Tibial artery (tissue), 4 donors: ENCODE measurements at places on chromosomes 4 and X.

DNA sequence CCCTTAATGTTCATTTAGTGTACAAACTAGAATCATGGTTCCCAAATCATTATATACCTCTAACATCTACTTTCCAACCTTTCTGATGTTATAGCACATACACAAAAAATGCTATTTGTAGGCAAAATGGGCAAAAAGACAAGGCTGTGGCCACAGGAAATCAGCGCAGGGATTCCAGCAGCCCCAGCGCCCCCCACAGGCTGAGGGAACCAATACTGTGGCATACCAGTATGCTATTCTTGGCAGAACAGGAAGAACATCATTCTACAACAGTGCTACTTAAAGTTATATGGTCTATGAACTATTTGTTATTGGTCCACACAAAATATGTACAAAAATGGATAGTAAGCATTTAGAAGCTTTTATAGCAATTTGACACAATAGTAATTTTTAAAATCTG lies 25.3 kb downstream of the STEEP1 start:
- no peak for DNase-seq

DNA sequence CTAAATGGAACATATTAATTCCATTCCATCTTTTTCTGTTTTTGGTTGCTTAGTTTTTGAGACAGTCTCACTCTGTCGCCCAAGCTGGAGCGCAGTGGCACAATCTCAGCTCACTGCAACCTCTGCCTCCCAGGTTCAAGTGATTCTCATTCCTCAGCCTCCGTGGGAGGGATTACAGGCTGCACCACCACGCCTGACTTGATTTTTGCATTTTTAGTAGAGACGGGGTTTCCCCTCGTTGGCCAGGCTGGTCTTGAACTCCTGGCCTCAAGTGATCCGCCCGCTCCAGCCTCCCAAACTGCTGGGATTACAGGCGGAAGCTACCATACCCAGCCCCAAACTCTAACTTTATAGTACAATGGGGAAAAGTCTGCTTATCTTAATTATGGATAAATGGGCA lies 11.2 kb downstream of the HNRNPD start:
- DNase-seq: no peak

DNA sequence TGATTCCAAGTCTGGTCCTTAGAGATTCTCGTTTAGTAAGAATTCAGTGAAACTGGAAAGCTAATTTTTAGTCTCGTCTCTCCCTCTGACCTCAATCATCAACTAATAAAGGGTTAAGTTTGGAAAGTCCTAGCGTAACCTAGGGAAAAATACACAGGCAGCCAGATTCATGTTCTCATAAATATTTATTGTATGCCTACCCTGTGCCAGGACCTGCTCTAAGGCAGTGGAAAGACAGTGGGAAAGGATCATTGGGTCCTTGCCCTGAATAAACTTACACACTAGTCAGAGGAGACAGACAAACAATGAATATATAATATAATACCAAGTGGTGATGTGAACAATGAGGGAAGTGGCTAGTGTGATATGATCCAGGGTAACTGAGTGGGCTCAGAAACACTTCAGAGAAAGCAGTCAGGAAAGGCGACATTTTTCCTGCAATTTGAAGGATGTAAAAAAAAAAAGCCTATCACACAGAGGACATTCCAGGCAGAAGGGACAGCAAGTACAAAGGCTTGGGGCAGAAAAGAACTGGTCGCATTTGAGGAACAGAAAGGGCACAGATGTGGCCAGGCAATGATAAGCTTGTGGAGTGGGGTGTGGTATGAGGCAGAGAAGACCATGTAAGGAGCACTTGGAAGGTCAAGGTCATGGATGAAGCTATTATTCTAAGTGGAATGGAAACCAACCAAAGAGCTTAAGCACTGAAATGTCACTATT lies 128.8 kb downstream of the AMELX start:
- DNase-seq: no peak

- DNase-seq: no peak
Measured at GRCh38 chr4:153292897-153293741, 51.4 kb upstream of the MND1 start.

DNA sequence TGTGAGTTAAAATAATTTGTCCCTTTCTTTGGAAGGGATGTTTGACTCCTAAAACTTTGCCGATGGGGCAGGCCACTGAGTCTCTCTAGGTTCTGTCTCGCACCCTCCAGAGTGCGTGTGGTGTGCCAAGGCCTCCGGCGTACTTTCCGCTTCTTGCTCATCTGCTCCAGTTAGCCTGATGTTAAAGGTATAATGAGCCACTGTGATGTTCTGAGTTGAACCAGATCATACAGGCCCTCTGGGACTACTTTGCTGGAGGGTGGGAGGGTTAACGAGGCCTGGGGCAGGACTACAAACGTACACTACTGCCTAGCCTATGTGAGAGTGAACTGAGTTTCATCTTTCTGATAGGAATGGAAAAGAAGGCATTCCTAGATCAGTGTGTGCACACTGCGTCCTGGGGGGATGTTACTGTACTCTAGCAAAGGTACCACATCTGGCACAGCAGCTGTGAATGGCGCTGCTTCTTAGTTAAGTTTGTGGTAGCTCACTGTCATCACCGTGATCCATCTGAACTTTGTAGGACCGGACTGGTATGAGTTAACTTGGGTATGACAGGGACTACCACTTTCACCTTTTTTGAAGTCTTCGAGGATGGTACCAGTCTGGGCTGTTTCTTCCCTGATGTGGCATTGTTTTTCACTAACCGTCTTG lies 60.2 kb downstream of the RGS12 start:
- no peak for DNase-seq

- DNase-seq: no peak
Measured at GRCh38 chr4:69064391-69064790, 31.9 kb upstream of the UGT2B7 start.
